ENCODE measurements at places on chromosomes 6 and 20.

GRCh38 chr20:21562656-21563055, 48.8 kb upstream of the NKX2-2 start:
- DNase-seq, result no peak

DNA sequence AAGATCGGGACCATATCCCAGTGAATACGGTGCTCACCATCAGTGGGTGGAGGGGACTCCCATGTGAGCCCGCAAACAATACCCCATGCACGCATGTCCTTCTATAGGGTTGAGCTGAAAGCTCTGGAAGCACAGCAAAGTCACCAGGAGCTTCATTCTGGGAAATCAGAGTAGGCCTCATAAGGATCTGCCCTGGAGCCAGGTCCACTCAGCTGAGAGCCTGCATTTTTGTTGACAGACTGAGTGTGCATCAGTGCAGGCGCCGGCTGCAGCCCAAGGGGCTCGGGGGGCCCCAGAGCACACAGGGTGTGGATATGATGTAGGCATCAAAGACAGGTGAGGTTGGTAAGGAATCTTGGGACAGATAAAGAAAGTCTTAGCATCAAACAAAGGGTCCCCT, 79.8 kb upstream of the CD93 start:
- no peak for DNase-seq

DNA sequence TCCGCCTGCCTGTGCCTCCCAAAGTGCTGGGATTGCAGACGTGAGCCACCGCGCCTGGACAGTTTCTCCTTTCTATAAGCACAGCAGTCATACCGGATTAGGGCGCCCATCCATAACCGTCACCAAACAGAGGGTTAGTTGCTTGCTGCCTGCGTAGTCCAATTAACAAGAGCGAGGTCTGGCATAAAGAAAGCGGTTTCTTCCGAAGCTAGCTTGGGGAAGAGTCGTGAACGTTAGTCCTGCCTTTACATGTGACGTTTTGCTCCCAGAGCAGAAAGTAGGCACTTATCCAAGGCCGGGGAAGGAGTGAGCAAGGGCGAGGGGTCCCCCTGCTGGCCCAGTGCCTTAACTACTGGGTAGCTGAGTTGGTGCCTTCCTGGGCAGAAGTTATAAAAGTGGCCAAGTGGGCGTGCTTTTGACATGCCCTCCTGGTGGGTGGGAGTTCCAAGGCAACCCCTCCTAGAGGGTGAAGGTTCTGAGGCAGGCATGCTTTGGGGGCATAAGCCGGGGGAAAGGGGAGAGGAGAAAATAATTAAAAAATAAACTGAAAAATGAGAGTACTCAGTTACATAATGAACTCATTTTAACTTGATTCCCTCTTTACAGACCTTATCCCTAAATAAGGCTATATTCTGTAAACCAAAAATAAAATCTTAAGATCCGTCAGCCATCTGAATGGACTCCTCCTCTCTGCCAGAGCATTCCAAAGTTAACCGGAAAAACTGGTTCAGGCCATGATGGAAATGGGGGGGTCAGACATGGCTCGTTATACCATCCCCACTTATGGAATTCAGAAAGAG, 88.0 kb downstream of the FAM217A start:
- peak; percentile 85 for DNase-seq

- no peak for DNase-seq
Measured at GRCh38 chr6:107654764-107655163, 164.8 kb downstream of the SOBP start.

DNA sequence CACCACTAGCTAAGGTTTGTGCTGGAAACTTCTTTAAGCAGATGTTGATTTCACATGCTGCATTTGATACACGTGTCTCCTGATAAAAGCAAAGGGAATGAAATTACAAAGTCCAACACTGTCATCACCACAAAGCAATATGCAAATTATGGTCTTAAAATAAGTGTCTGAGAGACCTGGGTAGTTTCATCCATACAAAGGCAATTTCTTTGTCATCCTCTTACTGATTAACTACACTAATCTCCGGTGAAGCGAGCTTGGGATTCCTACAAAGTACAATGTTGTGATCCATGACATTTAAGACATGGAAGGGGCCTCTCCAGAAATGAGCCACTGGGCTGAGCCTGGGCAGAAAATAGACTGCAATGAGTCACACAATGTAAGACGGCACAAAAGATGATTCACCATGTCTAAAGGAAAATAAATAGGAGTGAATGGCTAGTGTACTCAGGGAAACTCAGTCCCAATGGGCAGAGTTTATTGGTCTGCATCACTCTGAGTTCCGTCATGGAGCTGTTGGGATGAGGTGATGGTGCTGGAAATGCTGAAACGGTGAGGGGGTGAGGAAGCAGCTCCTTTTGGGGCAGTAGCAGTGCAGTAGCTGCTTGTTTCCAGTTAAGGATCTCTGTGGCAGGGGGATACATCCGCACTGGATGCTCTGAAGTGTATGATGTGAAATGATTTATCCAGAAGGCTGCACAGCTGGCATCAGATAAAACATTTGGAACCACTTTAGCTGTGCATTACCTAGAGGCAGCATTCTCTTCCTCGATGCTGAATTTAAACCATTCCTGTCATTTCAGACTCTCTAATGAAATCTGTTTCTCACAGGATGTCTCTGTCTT, 103.3 kb downstream of the IBTK start:
- DNase-seq, result no peak

GRCh38 chr6:113103634-113104361, 753.3 kb upstream of the MARCKS start:
- no peak for DNase-seq

DNA sequence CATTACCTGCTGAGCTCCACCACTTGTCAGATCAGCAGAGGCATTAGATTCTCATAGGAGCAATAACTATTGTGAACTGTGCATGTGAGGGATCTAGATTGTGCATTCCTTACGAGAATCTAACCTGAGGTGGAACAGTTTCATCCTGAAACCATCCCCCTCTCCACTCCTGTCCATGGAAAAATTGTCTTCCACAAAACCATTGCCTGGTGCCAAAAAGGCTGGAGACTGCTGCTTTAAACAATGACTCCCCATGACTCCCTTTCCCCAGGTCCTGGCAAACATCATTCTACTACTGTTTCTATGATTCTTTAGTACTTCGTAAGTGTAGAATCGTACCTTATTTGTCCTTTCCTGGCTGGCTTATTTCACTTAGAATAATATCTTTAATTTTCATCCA, 9.7 kb upstream of the DYNLRB1 start:
- no peak for DNase-seq

GRCh38 chr20:47740121-47740861, 45.0 kb downstream of the SULF2 start:
- DNase-seq, result no peak

GRCh38 chr20:63734111-63734945, 2.1 kb upstream of the LIME1 start:
- no peak for DNase-seq

DNA sequence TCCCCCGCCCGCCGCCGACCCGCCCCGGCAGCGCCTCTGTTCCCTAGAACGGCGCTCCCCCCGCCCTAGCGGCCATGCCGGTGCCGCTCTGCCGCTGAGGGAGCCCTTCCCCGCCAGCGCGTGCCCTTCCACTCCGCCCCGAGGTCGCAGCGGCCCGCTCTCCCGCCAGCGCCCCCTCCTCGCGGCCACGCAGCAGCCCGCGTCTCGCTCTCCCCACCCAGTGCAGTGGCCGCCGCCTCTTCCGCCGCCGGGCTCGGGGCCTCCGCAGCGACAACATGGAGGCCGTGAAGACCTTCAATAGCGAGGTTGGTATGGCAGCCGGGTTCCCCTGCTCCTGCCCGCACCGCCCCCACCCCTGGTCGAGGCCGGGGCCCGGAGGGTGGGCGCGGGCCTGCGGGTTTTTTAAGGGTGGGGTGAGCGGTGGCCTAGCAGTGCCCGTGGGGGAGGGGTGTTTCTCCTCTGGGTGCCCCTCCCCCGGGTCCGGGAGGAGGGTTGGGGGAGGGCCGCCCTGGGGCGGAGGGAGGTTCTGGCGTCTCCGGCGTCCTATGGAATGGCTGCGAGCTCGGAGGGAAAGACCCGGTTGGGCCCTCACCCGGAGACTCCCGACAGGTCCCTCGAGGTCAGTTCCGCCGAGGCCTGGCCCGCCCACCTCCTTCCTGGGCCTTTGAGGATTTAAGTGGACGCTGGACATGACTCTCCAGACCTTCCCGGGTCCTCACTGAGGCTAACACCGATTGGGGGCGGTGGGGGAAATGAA, 588 bp downstream of the SCAF8 start:
- peak; percentile 96 for DNase-seq

DNA sequence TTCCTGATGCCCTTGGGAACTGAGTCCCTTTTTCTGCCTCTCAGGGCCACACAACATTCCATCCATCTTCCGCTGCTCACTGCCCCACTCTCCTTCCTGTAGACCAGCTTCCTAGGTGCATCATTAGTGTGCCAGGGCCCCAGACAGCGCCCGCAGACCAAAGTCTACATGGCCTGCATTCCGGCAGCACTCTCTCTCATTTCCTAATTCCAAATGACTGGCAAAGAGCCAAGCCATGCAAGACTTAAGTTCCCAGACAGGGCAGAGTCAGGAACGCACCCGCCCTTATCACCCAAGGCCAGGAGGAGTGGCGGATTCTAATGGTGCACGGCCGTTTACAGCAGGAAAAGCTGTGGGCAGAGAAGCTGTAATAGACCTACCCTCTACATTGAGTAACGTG, 159.8 kb upstream of the ARID1B start:
- no peak for DNase-seq

DNA sequence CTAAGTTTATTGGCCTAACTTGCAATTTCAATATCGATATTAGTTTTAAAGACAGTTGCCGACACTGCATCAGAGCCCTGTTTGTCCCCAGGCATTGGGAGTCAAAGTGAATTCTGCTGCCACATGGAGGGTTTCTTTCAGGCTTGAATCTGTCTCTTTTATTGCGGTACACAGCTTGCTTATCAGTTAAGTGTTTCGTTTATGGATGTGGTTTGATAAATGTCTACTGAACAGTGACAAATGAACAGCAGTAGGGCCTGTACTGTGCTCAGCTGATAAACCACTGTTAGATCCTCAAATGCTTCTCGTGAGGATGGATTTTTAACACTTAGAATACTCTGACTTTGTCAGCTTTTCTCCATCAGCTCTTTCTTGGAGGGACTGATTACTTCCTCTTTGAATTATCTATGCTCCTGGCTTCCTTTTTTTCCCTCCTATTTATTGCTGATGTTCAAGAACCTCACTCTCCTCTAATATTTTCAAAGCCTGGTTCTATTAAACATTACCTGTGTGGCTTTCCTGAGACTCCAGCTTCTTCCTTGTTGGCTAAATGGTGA, 240.8 kb downstream of the PLCB1 start:
- DNase-seq, result no peak

GRCh38 chr6:1227935-1228753, 83.8 kb upstream of the FOXQ1 start:
- no peak for DNase-seq

GRCh38 chr6:111534231-111534751, 51.3 kb upstream of the REV3L start:
- DNase-seq, result peak; percentile 45

GRCh38 chr20:36794116-36794474, 20.5 kb upstream of the DSN1 start:
- no peak for DNase-seq

- no peak for DNase-seq
Measured at GRCh38 chr20:5821627-5822215, 71.5 kb downstream of the SHLD1 start.

DNA sequence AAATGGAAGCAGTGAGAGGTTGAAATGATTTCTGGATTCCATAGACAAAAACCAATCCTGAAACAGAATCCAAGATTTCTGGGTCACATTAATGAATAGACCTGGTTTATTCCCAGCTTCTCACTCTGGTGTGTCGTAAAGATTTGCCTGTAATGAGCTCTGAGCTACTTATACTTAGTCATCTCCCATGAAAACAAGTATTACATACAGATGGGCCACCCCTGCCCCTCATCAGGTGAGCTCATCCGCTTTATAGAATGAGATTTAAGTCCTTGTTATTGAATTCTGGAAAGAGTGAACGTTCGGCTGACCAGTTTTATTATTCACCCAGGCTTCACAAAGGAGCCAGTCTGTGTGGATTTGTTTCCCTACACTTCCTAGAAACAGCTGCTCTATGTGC, 47.1 kb upstream of the TMEM181 start:
- no peak for DNase-seq

- no peak for DNase-seq
Measured at GRCh38 chr20:51540580-51540979, 1.9 kb downstream of the NFATC2 start.

DNA sequence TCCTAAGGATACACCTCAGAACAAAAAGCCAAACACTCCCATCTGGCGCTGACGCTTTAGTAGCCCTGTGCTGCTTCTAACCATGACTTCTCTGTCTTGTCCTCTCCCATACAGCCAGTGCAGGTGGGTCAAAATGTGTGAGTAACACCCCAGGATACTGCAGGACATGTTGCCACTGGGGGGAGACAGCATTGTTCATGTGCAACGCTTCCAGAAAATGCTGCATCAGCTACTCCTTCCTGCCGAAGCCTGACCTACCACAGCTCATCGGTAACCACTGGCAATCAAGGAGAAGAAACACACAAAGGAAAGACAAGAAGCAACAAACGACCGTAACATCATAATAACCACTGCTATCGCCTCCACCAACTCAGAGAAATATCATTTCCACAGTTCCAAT, 1.4 kb downstream of the DEFB132 start:
- DNase-seq, result no peak

DNA sequence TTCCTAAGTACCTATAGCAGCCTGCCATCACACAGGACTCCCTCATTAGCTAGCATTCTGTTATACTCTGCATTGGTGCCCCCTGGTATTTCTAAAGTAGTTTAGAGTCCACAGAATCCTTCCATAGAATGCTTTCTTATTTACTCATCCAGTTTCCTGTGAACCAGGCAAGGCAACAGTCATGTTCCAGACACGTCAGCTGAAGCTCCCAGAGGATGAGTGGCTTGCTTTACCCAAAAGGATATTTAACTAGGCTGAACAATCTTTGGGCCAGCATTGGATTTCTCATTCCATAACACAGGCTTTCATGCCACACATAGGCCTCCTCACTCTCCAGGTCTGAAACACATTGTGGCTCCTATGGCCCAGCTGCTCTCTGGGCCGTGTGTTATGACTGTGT, 203.8 kb upstream of the MAP3K7 start:
- no peak for DNase-seq

GRCh38 chr6:149593408-149593807, 27.2 kb downstream of the GINM1 start:
- DNase-seq, result no peak

GRCh38 chr6:111485342-111485741, 2.3 kb upstream of the REV3L start:
- DNase-seq, result no peak

- DNase-seq, result no peak
Measured at GRCh38 chr6:116397914-116398313, 27.2 kb downstream of the DSE start.

DNA sequence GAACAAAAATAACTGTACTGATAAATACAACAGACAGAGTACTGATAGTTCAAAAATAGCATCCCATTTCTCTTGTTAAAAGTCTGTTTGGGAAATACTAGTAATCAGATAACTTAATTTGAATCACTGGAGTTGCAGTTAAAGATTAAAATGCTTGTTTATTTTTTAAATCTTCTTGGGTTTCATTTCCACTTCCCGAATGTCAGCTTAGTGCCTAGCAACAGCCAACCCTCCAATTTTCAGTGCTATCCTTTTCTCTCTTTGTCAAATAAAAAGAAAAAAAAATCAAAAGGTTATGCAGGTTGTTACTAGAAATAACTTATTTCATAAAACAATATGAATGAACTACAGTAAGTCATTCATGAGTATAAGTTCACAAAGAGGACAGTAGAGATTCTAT, 257.7 kb upstream of the STXBP5 start:
- DNase-seq, result no peak
